Heart left ventricle (tissue), 16 donors: ENCODE measurements at places on chromosomes 12 and 14. TPM values are rescaled to one million over a fixed set of nuclear protein-coding genes. Genes with fewer than 3 reads are reported as not detected.
A peak's percentile ranks its signal among the peaks of the same experiment; 100 is the strongest.

- H3K27ac ChIP-seq, result no peak overlapping the region
- no peak overlapping the region for H3K4me3 ChIP-seq
- no peak for DNase-seq
- no peaks in the 10 kb centered on the region for H3K36me3 ChIP-seq
- peaks cover 7% of the 10 kb centered on the region for H3K4me1 ChIP-seq
These were observed 7.1 kb upstream of the CDC42BPB start for GRCh38 chr14:103064436-103064835.

REM2 gene
- 0.06 TPM for polyA plus RNA-seq

DNA sequence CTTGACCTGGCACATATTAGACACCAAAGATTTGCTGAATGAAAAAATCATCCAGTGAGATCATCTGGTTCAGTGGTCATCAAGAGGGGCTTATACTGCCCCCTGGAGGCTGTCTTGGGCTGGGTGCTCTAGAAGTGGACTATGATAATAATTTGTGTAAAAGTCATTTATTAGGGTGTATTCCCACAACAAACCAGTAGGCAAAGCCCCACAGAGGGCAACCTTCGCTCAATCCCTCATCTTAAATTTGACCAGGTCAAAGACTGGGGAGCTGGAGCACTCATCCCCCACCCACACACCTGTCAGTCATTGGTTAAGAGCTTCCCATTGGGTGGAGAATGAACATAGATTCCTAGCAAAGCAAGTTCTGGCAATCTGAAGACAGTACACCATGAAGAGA is 20.0 kb upstream of the FICD start:
- H3K4me1 ChIP-seq, result no peaks in the 10 kb centered on the region
- H3K36me3 ChIP-seq, result no peaks in the 10 kb centered on the region
- H3K27ac ChIP-seq, result no peak overlapping the region
- H3K27me3 ChIP-seq, result no peaks in the 10 kb centered on the region
- H3K4me3 ChIP-seq, result no peak overlapping the region

MDGA2 gene
- polyA plus RNA-seq, result not detected

GRCh38 chr12:90836689-90837088 is 118.3 kb downstream of the CCER1 start:
- no peaks in the 10 kb centered on the region for H3K36me3 ChIP-seq
- H3K27me3 ChIP-seq, result no peaks in the 10 kb centered on the region
- peak overlapping the region; percentile 46 for H3K27ac ChIP-seq
- peaks cover 13% of the 10 kb centered on the region for H3K4me1 ChIP-seq
- peak; percentile 43 for DNase-seq
- H3K4me3 ChIP-seq, result no peak overlapping the region

TAS2R10 gene
- not detected for polyA plus RNA-seq

LRRK2 gene
- 0.72 TPM for polyA plus RNA-seq

DNA sequence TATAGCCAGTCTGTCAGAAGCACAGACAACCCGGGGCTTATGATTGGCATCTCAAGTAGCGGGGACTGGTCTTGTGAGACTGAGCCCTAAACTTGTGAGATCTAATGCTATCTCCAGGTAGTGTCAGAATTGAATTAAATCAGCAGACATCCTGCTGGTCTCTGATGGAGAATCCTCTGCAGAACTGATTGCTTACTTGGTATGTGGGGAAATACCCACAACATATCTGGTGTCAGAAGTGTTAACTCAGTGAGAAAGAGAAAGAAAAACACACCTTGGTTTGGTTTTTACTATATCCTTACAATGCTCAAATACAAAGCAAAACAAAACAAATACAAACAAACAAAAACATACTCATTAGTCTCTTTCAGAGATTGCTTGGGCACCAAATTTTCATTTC is 10.0 kb downstream of the SEL1L start:
- peaks cover 68% of the 10 kb centered on the region for H3K36me3 ChIP-seq
- no peak for DNase-seq
- H3K4me1 ChIP-seq, result peaks cover 14% of the 10 kb centered on the region
- H3K27me3 ChIP-seq, result no peaks in the 10 kb centered on the region
- no peak overlapping the region for H3K4me3 ChIP-seq
- no peak overlapping the region for H3K27ac ChIP-seq

GRCh38 chr12:2646341-2646740 is 148.4 kb upstream of the FKBP4 start:
- no peak overlapping the region for H3K27ac ChIP-seq
- H3K4me1 ChIP-seq, result peaks cover 9% of the 10 kb centered on the region
- no peaks in the 10 kb centered on the region for H3K27me3 ChIP-seq
- no peak for DNase-seq
- H3K4me3 ChIP-seq, result no peak overlapping the region
- H3K36me3 ChIP-seq, result no peaks in the 10 kb centered on the region

C12orf50 gene
- polyA plus RNA-seq, result not detected

DTX3 gene
- polyA plus RNA-seq, result 28.3 TPM

DNA sequence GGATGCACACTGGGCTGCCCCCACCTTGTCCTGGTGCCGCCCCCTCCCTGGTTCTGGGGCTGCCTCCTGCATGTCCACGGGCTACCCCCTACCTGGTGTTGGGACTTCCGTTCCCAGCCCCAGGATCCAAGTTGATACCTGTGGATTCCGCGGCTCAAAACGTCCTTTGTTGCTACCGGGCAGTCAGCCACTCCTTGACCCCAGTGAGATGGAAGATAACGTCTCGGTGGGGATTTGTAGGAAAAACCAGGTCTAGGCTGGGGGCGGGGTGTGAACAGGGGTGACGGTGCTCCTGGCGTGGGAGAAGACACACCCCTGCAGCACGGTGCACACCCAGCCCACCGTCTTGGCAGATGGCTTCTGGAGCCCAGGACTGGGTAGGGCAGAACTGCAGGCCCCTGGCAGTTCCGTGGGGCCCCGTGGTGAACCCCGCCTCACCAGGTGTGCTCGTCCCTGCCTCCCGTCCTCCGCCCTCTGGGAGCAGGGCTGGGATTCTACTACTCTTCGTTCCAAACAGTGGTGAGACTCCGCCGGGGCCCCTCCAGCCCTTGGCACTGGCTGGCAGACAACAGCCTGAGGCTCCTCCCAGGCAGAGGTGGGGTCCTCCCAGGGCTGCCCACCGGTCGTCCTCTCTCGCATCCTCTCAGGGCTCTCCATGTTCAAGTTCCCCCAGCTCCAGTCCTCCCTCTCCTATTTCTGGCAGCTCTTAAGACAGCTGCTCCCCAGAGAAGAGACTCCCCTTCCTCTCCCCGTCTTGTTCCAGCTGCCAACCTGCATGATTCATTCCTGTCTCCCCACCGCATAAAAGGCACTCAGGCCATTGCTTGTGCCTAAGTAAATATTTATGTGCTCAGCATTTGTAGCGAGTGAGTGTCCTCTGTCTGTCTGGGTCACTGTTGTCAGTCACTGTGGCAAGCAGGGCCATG is 75.5 kb downstream of the FBXL14 start:
- H3K27me3 ChIP-seq, result peaks cover 14% of the 10 kb centered on the region
- H3K4me3 ChIP-seq, result no peak overlapping the region
- no peak overlapping the region for H3K27ac ChIP-seq
- no peaks in the 10 kb centered on the region for H3K4me1 ChIP-seq
- DNase-seq, result no peak
- no peaks in the 10 kb centered on the region for H3K36me3 ChIP-seq

TAS2R8 gene
- polyA plus RNA-seq, result not detected

- H3K4me3 ChIP-seq, result no peak overlapping the region
- DNase-seq, result no peak
- no peaks in the 10 kb centered on the region for H3K27me3 ChIP-seq
- no peaks in the 10 kb centered on the region for H3K4me1 ChIP-seq
- H3K36me3 ChIP-seq, result no peaks in the 10 kb centered on the region
- no peak overlapping the region for H3K27ac ChIP-seq
These were observed 26.2 kb upstream of the PAWR start for GRCh38 chr12:79717006-79717405.

DNA sequence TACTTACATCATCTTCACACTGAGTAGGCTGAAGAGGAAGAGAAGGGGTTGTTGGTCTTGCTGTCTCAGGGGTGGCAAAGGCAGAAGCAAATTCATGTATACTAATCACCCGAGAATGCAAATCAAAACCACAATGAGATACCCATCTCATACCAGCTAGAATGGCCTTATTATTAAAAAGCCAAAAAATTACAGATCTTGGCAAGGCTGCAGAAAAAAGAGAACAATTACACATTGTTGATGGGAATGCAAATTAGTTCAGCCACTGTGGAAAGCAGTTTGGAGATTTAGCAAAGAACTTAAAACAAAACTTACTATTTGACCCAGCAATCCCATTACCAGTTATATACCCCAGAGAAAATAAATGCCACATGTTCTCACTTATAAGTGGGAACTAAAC is 154.9 kb downstream of the SEC23A start:
- no peaks in the 10 kb centered on the region for H3K36me3 ChIP-seq
- H3K27ac ChIP-seq, result no peak overlapping the region
- H3K4me1 ChIP-seq, result no peaks in the 10 kb centered on the region
- no peaks in the 10 kb centered on the region for H3K27me3 ChIP-seq

DNA sequence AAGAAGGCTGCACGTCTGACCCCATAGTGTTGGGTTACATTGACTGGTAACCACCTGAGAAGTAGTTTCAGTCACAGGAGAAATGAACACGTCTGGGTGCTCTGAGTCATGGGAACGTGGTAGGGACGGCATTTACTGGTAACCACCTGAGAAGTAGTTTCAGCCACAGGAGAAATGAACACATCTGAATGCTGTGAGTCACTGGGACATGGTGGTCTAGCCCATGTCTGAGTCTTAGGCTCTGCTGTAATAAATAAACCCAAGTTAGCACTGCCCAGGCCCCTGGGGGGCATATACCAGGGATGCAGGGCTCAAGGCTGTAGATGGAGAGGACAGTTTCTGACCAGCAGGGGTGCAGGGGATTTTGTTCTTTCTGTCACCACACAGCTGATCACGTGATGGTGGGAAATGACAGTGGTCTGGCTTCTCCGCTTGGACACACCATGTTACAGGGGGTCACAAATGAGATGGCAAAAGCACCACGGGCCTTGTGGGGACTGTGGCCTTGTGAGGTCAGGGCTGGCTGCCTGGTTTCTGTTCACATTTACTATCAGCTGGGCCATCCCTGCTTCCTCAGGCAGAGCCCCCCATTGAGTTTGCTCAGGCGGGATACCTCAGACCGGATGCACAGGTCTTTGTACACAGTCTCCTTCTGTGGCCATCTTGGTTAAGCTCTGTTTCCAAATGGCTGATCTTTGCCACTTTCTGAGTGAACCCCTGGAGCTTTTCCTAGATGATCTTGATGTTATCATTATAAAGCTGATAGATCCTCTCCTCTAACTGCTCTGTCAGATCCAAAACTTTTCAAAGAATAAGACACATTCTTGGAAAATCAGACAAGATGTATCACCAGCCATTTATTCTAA is 9.8 kb upstream of the C12orf42 start:
- no peaks in the 10 kb centered on the region for H3K27me3 ChIP-seq
- no peaks in the 10 kb centered on the region for H3K4me1 ChIP-seq
- H3K27ac ChIP-seq, result no peak overlapping the region
- H3K36me3 ChIP-seq, result no peaks in the 10 kb centered on the region
- no peak overlapping the region for H3K4me3 ChIP-seq

GRCh38 chr12:108298761-108299275 is 40.3 kb downstream of the CMKLR1 start:
- H3K4me3 ChIP-seq, result no peak overlapping the region
- H3K36me3 ChIP-seq, result no peaks in the 10 kb centered on the region
- no peak overlapping the region for H3K27ac ChIP-seq
- DNase-seq, result no peak
- no peaks in the 10 kb centered on the region for H3K27me3 ChIP-seq
- peaks cover 14% of the 10 kb centered on the region for H3K4me1 ChIP-seq

- H3K27me3 ChIP-seq, result no peaks in the 10 kb centered on the region
- no peak overlapping the region for H3K4me3 ChIP-seq
- DNase-seq, result no peak
These were observed 36.1 kb upstream of the LRFN5 start for GRCh38 chr14:41570415-41571155.

CPNE8 gene
- 3.1 TPM for polyA plus RNA-seq

KRT6C gene
- not detected for polyA plus RNA-seq

SERPINA5 gene
- polyA plus RNA-seq, result 2.7 TPM

DNA sequence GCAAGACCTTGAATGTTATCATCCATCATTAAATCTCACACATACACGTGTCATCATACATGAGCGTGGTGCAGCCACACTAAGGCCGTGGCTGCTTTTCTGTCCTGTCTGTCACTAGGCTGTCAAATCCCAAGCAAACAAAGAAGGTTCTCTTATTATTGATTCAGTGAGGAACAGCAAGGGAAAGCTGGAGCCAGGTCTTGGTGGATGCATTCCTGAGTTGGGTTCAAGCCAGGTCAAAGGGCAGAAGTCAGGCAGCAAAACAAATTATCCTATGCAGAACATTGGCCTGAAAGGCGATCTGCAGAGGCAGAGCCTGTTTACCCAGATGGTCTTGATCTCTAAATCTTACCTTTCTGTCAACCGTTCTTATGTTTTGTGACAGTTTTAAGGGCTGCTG is 252.3 kb downstream of the NEDD1 start:
- no peak for DNase-seq
- H3K4me1 ChIP-seq, result no peaks in the 10 kb centered on the region
- no peaks in the 10 kb centered on the region for H3K27me3 ChIP-seq
- H3K4me3 ChIP-seq, result no peak overlapping the region
- no peak overlapping the region for H3K27ac ChIP-seq

DNA sequence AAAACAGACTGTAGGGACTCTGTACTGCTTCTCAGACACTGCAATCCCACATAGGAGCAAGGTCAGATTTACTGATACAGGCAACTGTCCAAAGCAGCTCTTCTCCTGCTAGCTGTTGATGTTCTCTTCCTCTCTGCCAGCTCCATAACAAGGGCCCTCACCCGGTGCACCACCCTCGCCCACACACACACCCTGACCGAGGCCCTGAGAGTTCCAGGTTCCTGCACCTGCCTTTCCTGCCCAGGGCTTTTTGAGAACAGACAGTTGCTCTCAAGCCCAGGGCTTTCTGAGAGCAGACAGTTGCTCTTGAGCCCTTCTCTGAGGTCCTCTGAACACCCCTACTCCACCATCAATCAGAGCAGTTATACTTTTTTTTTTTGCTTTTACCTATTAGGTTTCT is 233.8 kb upstream of the GARIN6 start:
- no peak overlapping the region for H3K27ac ChIP-seq
- no peaks in the 10 kb centered on the region for H3K27me3 ChIP-seq
- H3K36me3 ChIP-seq, result no peaks in the 10 kb centered on the region
- H3K4me1 ChIP-seq, result no peaks in the 10 kb centered on the region

- H3K4me1 ChIP-seq, result no peaks in the 10 kb centered on the region
- H3K27ac ChIP-seq, result no peak overlapping the region
- H3K27me3 ChIP-seq, result no peaks in the 10 kb centered on the region
- no peak for DNase-seq
- H3K4me3 ChIP-seq, result no peak overlapping the region
These were observed 32.6 kb downstream of the TEP1 start for GRCh38 chr14:20380681-20381080.

DNA sequence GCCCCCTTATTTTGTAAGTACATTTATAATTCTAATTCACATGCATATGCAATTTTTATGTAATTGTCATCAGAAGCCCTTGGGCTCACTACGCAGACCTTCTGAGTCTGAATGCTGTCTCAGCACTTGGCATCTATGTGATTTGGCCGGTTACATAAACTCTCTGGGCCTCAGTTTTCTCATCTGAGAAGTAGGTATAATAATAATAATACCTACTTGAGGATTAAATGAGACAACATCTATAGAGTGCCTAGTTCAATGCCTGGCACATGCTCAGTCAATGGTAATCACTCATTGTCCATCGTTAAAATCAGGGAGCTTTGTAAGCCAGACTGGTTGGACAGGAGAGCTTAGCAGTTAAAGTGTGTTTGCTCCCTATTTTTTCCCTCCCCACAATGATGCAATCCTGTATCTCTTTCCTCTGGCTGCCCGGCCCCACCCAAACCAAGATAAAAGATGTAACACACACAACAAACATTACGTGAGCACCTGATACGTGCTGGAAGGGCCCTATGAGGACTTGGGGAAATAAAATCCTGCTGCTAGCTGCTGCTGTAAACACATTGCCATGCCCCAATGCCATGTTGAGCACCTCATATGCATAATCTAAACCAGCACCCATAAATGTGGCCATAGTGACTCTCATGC is 235.0 kb downstream of the CRADD start:
- H3K4me3 ChIP-seq, result no peak overlapping the region
- no peaks in the 10 kb centered on the region for H3K36me3 ChIP-seq
- no peak for DNase-seq
